ENCODE measurements at places on chromosomes 4 and X. TPM values are rescaled to one million over a fixed set of nuclear protein-coding genes. Genes with fewer than 3 reads are reported as not detected.
A peak's percentile ranks its signal among the peaks of the same experiment; 100 is the strongest.

DNA sequence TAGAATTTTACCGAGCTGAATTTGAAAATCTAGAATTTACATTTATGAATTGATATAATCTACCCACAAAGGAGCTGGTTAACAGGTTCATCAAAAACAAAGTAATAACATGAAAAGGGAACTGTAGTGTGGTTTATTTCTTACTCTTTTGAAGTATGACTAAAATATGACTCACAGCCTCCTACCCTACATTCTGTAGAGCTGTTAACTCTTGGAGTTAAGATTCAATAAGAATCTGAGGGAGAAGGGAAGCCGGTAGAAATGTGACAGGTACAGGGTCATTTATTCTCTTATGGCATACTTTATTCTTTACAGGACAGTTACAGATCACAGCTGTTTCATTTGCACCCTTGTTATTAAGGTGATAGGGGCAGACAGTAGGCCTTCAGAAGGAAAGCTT lies 132.2 kb upstream of the FAM47B start:
- H3K4me1 ChIP-seq: peaks cover 8% of the 10 kb centered on the region
- H3K27me3 ChIP-seq: no peaks in the 10 kb centered on the region
- no peak overlapping the region for H3K27ac ChIP-seq
- peak; percentile 16 for DNase-seq
- H3K4me3 ChIP-seq: no peak overlapping the region

DNA sequence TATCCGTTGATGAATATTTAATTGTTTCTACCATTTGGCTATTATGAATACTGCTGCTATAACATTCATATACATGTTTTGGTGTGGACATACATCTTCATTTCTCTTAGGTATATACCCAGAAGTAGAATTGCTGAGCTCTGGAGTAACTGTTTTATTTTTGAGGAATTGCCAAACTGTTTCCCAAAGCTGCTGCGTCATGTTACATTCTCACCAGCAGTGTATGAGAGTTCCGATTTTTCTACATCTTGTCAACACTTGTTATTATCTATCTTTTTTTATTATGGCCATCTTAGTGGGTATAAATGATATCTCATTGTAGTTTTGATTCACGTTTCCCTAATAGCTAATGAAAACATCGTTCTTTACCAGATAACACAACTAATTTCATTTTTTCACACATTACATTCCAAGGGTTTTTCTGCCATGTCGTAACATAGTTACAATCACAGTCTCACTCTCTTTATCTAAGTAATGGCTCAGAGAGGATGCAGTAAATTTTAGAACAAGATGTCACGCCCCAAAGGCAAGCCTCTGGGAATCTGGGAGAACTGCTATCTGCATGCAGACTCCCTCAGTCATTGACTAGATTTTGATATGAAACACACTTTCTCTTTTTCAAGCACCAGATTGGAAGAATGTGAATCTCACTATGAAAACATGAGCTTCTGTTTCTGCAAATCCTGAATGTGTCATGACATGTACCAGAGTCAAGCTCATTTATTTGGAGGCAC lies 10.3 kb downstream of the ARHGAP6 start:
- no peak overlapping the region for H3K4me3 ChIP-seq
- H3K36me3 ChIP-seq: no peaks in the 10 kb centered on the region
- DNase-seq: peak; percentile 50

DNA sequence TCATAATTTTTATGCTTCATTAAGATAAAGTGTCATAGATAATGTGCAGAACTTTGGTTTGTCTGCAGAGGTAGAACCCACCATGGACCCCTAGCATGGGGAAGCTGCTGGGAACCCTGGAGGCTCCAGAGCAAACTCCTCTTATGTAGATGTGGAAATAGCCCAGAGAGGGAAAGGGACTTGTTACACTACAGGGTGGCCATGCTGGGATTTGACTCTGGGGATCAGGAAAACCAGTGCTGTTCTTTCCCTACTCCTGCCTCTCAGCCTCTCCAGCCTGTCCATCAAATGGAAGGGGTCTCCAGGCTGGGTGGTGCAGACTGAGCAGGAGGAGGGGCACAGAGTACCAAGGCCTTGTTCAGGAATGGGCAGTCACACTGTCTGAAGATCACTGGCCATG lies 54.2 kb downstream of the MSX1 start:
- no peak overlapping the region for H3K4me3 ChIP-seq
- H3K27me3 ChIP-seq: peaks cover 3% of the 10 kb centered on the region
- no peak overlapping the region for H3K27ac ChIP-seq
- no peaks in the 10 kb centered on the region for H3K36me3 ChIP-seq
- H3K4me1 ChIP-seq: no peaks in the 10 kb centered on the region

DNA sequence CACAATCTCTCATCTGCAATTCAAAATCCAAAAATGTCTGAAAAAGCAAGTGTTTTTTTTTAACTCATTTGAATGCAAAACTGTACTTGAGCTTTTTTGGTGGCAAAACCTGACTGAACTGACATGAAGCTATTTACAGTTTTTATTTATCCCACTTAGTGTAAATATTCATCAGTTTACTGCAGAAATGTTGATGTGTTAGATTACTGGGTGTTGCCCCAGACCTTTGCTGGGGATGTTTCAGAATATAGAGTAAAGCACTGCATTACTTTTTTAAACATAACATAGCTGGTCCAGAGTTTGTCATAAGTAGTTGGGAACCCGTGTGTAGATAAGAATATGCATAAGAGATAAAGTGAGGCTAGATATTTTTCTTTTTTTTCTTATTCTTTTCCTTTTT lies 27.3 kb downstream of the PTPN13 start:
- DNase-seq: no peak
- no peaks in the 10 kb centered on the region for H3K27me3 ChIP-seq
- H3K27ac ChIP-seq: peak overlapping the region; percentile 50
- no peaks in the 10 kb centered on the region for H3K36me3 ChIP-seq
- H3K4me1 ChIP-seq: peaks cover 21% of the 10 kb centered on the region

DNA sequence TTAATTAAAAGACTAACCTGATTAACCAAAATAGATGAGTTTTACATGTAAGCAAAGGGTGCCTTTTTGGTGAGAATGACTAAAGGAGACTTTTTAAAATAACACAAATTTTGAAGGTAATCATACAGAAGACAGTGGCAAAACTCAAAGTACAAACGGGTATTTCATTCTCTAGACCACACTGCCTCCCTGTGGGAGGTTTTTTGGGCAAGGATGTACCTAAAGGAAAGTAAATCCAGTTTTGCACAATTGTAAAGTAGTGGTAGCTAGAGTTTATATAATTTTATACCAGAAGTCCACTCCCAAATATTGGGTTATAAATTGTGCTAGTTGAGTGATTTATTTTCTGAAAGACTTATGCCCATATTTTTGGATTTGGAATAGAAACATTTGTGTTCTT lies 201.0 kb downstream of the PAPSS1 start:
- no peak overlapping the region for H3K27ac ChIP-seq
- no peak overlapping the region for H3K4me3 ChIP-seq
- peak; percentile 22 for DNase-seq

GRCh38 chr4:182429896-182430295 lies 186.7 kb downstream of the TENM3 start:
- no peaks in the 10 kb centered on the region for H3K36me3 ChIP-seq
- peaks cover 6% of the 10 kb centered on the region for H3K4me1 ChIP-seq
- no peak overlapping the region for H3K4me3 ChIP-seq
- no peak overlapping the region for H3K27ac ChIP-seq
- DNase-seq: no peak

DNA sequence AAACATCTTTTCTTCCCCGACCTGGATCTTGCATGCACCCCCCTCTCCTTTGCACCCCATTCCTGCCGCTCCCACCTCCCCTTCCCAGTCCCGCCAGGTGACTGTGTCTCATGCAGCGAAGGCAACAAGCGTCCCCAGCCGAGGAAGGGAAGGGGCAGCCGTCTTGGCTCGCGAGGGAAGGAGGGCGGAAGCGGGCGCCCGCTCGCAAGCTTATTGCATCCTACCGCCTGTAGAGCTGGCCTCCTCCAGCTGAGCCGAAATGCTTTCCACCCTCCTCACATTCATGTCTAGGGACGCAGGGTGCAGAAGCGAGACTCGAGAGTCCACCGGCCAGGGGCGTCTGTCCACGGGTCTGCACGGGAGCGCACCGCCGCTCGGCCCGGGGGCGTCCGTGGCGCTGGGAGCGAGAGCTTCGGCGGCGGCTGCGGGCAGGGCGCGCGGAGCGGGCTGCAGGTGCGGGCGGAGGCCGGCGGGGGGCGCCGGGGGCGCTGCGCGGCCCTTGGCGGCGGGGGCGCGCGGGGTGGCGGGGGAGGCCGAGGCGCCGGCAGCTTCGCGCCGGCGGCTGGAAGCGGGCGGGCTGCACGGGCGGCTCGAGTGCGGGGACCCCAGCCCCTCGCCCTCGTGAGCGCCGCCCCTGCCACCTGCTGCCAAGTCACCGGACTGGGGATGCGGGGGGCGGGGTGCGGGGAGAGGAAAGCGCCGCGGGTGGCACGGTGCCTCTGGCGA lies at the start of gene KCNIP4:
Gene KCNIP4 (minus strand): TSS at position 426 of the 726 bp plus-strand sequence.
- no peaks in the 10 kb centered on the region for H3K4me1 ChIP-seq
- no peak within 1 kb of the TSS for H3K27ac ChIP-seq
- DNase-seq: peak; percentile 68
- no peaks in the 10 kb centered on the region for H3K36me3 ChIP-seq
- peak within 1 kb of the TSS; percentile 62 for H3K4me3 ChIP-seq

- DNase-seq: no peak
- H3K27me3 ChIP-seq: no peaks in the 10 kb centered on the region
- H3K36me3 ChIP-seq: no peaks in the 10 kb centered on the region
- H3K4me1 ChIP-seq: no peaks in the 10 kb centered on the region
Measured at GRCh38 chr4:93334003-93334402, 494.6 kb upstream of the ATOH1 start.

DNA sequence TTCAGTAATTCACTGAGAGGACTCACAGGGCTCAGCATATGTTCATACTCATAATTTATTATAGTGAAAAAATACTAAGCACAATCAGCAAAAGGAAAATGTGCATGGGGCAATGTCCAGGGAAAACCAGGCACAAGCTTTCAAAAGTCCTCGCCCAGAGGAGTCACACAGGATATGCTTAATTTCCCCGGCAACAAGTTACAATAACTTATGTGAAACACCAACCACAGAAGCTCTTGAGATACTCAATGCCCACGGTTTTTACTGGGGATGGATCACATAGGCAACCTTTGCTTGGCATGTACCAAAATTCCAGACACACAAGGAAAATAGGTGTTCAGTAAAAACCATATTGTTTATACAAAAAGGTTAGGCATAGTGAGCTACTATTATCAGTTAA lies 38.5 kb upstream of the STPG2 start:
- H3K36me3 ChIP-seq: no peaks in the 10 kb centered on the region
- peak; percentile 37 for DNase-seq
- H3K27me3 ChIP-seq: no peaks in the 10 kb centered on the region
- no peak overlapping the region for H3K4me3 ChIP-seq
- H3K27ac ChIP-seq: no peak overlapping the region

- no peak for DNase-seq
- H3K27ac ChIP-seq: no peak overlapping the region
- H3K4me1 ChIP-seq: no peaks in the 10 kb centered on the region
- H3K27me3 ChIP-seq: no peaks in the 10 kb centered on the region
- no peaks in the 10 kb centered on the region for H3K36me3 ChIP-seq
- no peak overlapping the region for H3K4me3 ChIP-seq
Measured at GRCh38 chrX:100698551-100698950, 33.4 kb downstream of the SYTL4 start.

The APLN gene
- total RNA-seq: 0.88 TPM

The S100G gene
- not detected for total RNA-seq

The G6PD gene
- total RNA-seq: 36.0 TPM

All from cardiac muscle cell (in vitro differentiated cells and primary cell).